ENCODE measurements at places on chromosomes 4 and X. TPM values are rescaled to one million over a fixed set of nuclear protein-coding genes. Genes with fewer than 3 reads are reported as not detected.

GRCh38 chr4:41057467-41057866, 156.9 kb downstream of the APBB2 start:
- DNase-seq: no peak

- no peak for DNase-seq
Observed at GRCh38 chr4:1405636-1406393, 427 bp downstream of the NKX1-1 start.

DNA sequence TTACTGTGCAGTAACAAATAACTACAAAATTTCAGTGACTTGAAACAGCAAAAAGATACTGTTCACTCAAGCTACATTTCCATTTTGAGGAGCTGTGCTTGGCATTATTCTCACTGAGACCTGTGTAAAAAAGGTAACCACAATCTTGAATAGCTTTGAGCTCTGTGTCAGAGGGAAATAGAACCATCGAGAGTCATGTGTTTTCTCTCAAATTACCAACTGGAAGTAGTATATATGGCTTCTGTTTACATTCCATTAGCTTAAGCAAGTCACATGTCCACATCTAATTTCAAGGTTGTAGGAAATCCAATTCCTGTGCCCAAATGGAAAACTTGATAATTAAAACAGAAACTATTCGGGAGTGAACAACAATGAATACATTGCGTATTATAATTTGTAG, 82.9 kb upstream of the BANK1 start:
- no peak for DNase-seq

DNA sequence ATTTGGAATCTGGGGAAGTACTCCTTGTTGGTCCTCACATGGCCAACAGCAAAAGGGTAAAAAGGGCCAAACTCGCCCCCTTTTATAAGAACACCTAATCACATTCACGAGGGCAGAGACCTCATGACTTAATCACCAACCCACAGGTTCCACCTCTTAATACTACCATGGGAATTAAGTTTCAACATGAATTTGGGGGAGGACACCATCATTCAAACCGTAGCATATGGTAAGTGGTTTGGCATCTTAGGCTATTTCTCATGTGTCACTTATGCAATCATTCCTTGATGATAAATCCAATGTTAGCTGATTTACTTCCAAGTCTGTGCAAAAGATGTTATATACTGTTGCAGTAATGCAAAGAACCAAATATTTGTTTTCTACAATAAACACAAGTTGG, 302.9 kb upstream of the FAM241A start:
- DNase-seq: no peak

ZCCHC18 gene
- total RNA-seq: not detected

KCND1 gene
- 0.53 TPM for total RNA-seq

IL3RA gene
- total RNA-seq: 0.92 TPM

- DNase-seq: no peak
Observed at GRCh38 chr4:155419266-155419665, 42.5 kb upstream of the MAP9 start.

DNA sequence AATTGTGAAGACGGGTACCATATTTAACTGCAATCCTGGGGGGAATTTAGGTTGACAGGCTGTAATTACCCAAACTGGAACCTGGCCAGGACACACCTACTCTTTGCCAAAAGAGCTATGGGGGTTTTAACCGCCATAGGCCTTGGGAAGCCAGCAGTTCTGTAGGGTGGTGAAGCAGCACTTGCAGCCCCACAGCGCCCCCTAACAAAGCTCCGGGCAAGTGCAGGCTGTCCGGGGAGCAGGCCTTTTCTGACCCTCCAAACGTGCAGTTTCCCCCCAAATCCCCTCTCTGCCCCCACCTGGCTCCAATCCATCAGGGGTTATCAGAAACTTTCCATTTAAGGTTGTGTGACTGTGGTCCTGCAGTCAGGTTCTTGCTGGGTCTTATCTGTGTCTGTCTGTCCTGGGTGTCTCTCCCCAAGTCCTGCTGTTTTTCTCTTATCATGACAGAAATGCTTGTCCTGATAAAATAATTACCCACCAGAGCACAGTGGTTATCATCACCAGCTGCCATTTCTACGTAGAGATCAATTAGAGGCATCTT, 350.9 kb downstream of the MID1IP1 start:
- no peak for DNase-seq
